IPS-NIHi11 (cell line): ENCODE measurements at places on chromosomes 1 and 21.

GRCh38 chr1:9621032-9621431 is 30.5 kb upstream of the PIK3CD start:
- DNase-seq = no peak

- DNase-seq = peak; percentile 50
Observed at GRCh38 chr1:3135744-3136455, 66.9 kb downstream of the PRDM16 start.

DNA sequence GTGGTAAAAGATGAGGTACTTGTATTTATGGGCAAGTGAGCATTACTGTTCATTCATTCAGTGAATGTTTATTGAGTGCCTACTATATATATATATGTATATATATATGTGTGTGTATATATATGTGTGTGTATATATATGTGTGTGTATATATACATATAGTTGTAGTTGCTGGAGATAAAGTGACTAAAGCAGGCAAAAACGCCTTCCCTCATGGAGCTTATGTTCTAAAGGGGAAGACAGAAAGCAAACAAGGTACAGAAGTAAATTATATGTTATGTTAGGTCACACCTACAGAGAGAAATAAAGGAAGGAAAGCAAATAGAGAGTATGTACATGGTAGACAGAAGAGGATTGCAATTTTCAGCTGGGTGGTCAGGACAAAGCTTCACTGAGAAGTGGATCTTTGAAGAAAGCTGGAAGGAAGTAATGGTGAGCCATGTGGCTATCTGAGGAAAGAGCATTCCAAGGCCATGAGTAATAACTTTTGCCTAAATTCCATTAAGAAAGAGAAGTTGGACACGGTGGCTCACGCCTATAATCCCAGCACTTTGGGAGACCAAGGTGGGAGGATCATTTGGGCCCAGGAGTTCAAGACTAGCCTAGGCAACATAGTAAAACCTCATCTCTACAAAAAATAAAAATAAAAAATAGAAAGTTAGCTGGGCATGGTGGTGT is 33.5 kb upstream of the KLF17 start:
- DNase-seq = no peak

DNA sequence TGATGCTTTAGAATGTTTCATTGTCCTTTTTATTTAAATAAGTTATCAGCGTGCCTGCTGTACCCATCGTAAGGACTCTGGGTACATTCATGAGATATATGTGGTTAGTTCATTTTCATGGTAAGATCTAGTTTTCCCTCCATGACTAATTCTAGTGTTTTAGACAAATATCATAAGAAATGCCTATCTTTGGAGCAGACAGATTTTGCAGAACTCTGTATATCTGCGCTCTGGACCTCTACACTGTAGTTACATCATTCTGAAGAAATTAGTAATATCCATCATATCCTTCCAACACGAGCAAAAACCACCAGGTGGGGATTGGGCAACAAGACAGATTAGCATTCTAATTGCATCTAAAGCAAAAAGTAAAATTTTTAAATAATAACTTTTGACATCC is 499.2 kb downstream of the SETD4 start:
- DNase-seq = no peak

GRCh38 chr1:61523893-61524605 is 200.9 kb downstream of the TM2D1 start:
- DNase-seq = no peak

- no peak for DNase-seq
Observed at GRCh38 chr21:46093668-46094400, 4.1 kb upstream of the COL6A2 start.

DNA sequence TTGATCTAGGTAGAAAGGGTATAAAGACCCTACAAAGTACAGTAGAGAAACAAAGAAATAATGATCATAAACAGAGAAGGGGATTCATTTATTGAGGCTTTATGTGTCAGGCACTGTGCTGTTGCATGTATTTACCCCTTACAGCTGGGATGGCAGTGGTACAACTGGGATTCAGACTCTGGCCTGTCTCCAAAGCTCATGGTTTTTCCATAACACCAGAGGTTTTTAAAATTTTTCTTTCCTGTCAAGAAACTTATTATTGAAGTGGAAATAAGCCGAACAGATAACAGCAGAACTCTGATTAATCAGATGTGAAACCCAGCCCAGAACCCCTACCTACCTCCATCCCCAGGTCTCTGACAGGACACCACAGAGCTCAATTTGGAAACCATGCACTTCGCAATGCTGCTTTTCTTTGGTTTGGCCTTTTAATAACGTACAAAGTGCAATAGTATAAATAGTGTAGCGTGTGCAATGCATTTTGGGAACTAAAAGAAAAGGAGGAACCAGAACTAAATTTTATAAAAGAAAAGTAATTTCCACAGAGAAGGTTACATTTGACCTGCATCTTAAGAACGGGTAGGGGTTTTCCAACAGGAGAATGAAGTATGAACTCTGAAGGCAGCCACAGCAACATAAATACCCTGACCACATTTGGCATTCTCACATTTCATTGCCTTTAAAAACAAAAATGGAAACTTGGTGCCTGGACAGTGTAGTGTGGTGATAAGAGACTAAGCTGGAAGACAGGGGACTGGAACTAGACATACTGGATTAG is 92.0 kb upstream of the S1PR1 start:
- no peak for DNase-seq

DNA sequence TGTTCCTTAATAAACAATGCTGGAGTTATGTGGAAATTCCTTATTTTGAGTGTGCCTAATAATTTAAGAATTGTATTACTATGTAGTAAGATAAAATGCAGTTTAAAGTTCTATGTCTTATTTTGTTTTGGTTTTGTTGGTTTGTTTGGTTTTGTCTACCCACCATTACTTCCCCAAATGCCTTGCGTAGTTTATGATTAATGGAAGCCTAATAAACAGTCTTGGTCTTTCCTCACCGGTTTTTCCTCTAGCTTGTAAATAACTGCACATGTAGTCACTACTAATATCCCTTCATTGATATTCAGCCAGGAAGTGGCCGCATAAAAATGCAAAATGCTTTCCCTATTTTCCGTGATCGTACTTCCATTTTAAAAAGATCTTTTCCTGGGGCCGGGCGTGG is 2.9 kb downstream of the SDCCAG8 start:
- DNase-seq = no peak

DNA sequence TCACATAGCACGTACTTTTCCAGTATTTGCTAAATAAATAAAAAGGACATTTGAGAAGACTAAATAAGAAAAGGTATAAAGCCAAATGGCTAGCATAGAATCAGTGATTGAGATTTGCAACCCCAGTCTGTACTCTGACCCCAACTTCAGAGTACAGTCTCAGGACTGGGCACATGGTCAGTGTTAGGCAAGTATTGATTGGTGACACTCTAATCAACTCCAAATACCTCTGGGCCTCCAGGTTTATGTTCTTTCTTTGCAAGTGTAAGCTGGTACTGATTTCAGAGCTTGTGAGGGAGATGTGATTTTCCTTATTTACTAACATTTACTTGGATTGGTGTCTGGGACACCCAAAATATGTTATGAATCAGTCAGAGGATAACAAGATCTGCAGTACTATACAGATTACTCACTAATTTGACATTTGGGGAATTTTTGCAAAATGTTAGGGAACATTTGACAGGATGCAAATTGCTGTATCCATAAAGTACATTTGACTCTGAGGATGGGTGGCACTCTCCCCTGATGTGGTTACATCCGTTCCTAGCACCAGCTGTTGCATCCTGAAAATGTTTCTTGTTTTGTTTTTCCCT is 34.2 kb downstream of the LMO4 start:
- no peak for DNase-seq

GRCh38 chr1:109256085-109256484 is 6.7 kb downstream of the CELSR2 start:
- DNase-seq = no peak
